ENCODE measurements at places on chromosomes 1 and 21. TPM values are rescaled to one million over a fixed set of nuclear protein-coding genes. Genes with fewer than 3 reads are reported as not detected.

The HMGN1 gene
- total RNA-seq = 600 TPM

The TENT5C gene
- total RNA-seq = 3.2 TPM

The BSND gene
- total RNA-seq = 0.07 TPM

The OR6K3 gene
- not detected for total RNA-seq

The ERO1B gene
- total RNA-seq = 5.6 TPM

The TIE1 gene
- 0.70 TPM for total RNA-seq

The NCAM2 gene
- total RNA-seq = 0.77 TPM

The TSPAN1 gene
- total RNA-seq = not detected

The CRABP2 gene
- 780 TPM for total RNA-seq

The BRINP3 gene
- not detected for total RNA-seq

GRCh38 chr1:3702528-3702927, 49.7 kb upstream of the CCDC27 start:
- no peak for DNase-seq
- no peaks in the 10 kb centered on the region for H3K4me1 ChIP-seq
- H3K27me3 ChIP-seq = no peaks in the 10 kb centered on the region
- H3K36me3 ChIP-seq = no peaks in the 10 kb centered on the region
- H3K27ac ChIP-seq = no peak overlapping the region

DNA sequence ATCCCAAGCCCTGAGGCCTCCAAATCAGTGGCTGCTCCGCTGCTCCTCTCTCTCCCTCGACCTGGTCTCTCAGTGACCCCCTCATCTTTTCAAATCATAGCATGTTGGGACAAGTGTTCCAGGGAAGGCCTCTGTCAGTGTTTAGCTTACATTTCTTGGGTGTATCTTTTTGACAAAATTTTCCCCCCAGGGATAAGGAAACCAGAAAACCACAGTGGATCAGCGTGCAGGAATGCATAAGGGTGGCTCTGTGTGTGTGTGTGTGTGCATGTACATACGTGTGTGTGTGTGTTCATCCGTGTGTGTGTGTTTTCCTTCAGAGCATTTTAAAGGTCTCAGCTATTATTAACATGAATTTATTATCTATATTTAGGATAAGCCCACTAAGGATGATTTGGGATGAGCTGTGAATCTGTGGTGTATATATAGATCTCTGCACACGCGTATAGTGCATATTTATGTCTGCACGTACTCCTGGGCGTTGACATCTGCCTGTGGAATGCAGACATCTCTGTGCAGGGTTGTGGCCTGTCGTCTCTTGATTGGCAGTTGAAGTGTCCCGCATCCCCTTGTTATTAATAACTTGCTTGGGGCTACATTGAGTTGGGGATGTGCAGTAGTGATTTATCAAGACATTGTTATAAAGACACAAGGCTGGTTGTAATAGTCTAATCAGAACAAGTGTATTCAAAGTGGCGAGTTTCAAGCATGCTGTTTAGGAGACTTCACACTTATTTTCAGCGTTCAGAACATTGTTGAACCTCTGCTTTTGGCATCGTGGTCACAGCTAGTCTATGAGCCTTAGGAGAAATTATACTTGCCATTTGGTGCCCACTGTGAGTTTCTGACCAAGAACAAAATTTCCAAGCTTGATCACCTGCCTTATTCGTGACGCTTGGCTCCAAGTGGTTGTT, 55.6 kb downstream of the GALNT2 start:
- H3K27me3 ChIP-seq = peaks cover 36% of the 10 kb centered on the region
- no peak overlapping the region for H3K4me3 ChIP-seq
- H3K36me3 ChIP-seq = no peaks in the 10 kb centered on the region

GRCh38 chr21:45419162-45419561, 14.2 kb downstream of the COL18A1 start:
- H3K27ac ChIP-seq = peak overlapping the region; percentile 97
- no peaks in the 10 kb centered on the region for H3K4me1 ChIP-seq
- peaks cover 31% of the 10 kb centered on the region for H3K36me3 ChIP-seq
- no peak overlapping the region for H3K4me3 ChIP-seq

DNA sequence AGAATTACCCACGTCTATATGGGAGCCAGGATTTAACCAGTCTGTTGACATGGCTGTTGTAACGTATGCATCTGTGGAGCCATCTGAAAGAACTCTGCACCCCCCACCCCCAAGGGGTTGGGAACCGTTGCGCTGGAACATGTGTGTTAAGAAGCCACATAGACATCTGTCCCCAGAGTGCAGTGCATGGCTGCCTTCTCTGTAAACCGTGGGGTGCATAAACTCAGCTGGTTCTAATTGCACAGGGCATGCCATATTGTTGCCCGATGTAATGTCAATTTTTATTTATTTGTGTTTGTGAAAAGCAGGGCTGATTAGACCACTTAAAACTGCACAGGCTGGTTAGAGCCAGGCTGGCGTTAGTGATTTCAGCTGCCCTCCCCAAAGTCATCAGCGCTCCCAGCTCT, 70.1 kb upstream of the ROR1 start:
- H3K4me3 ChIP-seq = no peak overlapping the region
- H3K27ac ChIP-seq = peak overlapping the region; percentile 92

- no peaks in the 10 kb centered on the region for H3K36me3 ChIP-seq
- DNase-seq = no peak
- H3K4me1 ChIP-seq = no peaks in the 10 kb centered on the region
- no peak overlapping the region for H3K27ac ChIP-seq
- H3K27me3 ChIP-seq = no peaks in the 10 kb centered on the region
- no peak overlapping the region for H3K4me3 ChIP-seq
Measured at GRCh38 chr21:31103163-31103562, 64.9 kb upstream of the KRTAP19-8 start.

DNA sequence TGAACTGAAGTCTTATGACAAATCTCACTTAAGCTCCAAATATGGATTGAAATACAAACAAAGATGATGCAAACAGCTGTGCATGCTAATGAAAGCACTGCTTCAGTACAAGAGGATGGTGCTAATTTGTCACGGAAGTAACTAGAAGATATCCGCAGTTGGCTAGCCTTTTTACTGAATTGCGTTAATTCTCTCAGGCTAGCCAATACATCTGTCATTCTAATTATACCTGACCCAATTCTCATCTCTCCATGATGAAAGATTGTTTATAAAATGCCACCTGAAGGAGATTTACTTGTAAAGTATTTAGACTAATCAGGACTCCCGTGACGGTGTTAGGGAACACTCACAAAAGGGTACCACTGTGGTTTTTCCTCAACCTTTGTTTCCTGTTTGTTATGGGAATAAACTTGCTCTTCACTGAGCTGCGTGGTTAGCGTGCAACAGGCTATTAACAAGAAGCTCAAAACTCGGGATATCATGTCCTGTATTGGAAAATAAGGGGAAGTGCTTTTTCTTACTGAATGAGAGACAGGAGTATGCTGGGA, 162.5 kb downstream of the APP start:
- peaks cover 18% of the 10 kb centered on the region for H3K4me1 ChIP-seq
- H3K27me3 ChIP-seq = no peaks in the 10 kb centered on the region
- no peak overlapping the region for H3K27ac ChIP-seq
- peaks cover 28% of the 10 kb centered on the region for H3K36me3 ChIP-seq
- H3K4me3 ChIP-seq = no peak overlapping the region

- no peaks in the 10 kb centered on the region for H3K27me3 ChIP-seq
- H3K36me3 ChIP-seq = no peaks in the 10 kb centered on the region
- H3K4me3 ChIP-seq = no peak overlapping the region
Measured at GRCh38 chr1:240946926-240947325, 335.0 kb upstream of the GREM2 start.

DNA sequence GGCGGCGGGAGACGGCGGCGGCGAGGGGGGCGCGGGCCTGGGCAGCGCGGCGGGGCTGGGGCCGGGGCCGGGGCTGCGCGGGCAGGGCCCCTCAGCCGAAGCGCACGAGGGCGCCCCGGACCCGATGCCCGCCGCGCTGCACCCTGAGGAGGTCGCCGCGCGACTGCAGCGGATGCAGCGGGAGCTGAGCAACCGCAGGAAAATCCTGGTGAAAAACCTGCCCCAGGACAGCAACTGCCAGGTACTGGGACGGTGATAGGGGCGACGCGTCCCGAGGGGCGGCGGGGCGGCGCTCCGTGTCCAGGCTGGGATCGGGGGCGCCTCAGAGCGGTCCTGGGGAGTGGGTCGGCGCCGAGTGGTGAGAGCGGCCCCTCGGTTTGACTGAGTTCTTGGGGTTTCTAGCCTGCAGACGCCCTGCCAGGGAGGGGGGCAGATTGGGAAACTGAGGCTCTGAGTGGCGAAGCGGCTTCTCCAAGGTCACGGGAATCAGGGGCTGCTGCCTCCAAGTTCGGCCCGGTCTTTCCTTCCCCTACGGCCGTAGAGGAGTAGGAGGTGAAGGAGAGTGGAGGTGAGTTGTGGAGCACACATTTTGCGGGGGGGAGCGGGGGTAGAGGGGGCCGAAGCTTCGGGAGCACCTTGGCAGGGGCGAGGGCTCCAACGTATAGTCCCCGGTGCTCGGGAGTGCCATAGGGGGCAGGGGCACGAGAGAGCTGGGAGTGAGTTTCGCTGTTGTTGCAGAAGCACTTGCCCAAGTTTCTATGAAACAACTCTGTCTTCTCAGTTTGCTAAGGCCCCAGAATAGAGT, 508 bp downstream of the RAVER2 start:
- H3K27me3 ChIP-seq = no peaks in the 10 kb centered on the region
- H3K4me1 ChIP-seq = no peaks in the 10 kb centered on the region
- H3K27ac ChIP-seq = no peak overlapping the region
- peak; percentile 78 for DNase-seq
- peak overlapping the region; percentile 91 for H3K4me3 ChIP-seq
- no peaks in the 10 kb centered on the region for H3K36me3 ChIP-seq

DNA sequence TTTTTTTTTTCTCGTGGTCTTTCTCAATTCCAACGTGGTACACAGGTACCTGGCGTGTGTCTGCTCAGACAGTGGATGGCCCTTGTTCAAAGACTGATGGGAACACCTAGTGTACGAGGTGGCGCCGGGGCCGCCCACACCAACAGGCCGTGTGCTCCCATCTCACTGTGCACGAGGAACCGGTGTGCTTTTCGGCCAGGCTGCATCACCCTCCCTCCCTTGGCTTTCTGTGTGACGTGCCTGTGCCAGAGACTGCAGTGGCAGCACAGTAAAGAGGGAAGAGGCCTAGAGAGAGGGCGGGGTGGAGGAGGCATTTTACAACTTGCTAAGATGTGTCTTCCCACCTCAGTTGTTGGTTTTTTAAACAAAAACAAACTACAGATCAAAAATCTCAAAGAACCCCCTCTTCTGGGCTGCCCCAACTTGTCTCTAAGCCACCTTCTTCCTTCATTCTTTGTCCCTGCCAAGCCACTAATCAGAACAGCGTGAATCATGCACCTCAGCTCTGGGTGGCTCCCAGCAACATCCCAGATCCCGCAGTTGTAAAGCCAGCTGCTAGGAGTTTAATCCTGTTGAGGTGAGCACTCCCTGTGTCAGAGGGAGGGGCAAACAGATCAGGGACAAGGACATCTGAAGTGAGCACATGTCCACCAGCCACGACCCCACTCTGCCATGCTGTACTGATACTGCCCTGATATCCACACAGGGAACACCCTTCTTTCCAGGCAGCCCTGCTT, 20.7 kb downstream of the IRF2BP2 start:
- H3K27me3 ChIP-seq = no peaks in the 10 kb centered on the region
- H3K4me3 ChIP-seq = no peak overlapping the region
- no peaks in the 10 kb centered on the region for H3K36me3 ChIP-seq
- H3K27ac ChIP-seq = no peak overlapping the region
- H3K4me1 ChIP-seq = no peaks in the 10 kb centered on the region
- DNase-seq = no peak

DNA sequence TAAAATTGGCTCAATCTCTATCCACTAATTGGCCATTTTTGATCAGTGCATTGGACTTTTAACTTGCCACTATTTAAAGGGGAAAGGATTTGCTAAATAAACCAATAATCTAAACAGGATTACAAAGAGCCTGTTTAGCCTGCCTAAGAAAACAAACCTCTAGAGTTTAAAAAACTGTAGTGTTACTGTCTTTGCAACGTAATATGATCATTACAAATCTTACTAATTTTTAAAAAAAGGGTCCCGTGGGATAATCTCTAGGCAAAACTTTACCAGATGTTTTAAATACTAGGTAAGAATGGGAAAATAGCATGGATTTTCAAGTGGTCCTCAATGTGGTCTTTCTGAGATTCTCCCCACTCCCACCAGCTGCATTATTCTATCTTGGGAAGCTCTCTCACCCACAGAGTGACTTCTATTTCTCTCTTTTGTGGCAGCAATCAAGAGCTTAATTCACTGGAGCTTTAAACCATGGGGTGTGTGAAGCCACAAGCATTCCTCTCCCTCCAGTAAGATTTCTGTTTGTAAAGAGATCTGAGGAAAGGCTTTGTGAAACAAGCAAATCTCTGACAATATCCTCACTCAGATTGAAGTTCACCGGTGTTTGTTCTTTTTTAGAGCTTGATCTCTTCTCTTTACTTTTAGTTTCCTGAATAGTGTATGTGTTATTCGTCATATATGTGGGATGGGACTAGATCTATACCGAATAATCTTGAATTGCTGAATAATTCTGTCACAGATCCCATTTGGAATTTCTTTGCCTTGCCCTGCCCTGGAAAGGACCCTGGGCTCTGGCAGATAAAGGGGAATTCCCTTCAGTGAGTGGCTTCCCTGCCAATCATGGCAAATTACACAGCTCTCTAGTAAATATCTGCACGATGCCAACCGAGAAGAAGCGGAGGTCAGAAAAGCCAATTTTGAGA, 132.2 kb downstream of the TLR5 start:
- H3K27me3 ChIP-seq = no peaks in the 10 kb centered on the region
- H3K36me3 ChIP-seq = peaks cover 27% of the 10 kb centered on the region
- peak overlapping the region; percentile 43 for H3K4me3 ChIP-seq

DNA sequence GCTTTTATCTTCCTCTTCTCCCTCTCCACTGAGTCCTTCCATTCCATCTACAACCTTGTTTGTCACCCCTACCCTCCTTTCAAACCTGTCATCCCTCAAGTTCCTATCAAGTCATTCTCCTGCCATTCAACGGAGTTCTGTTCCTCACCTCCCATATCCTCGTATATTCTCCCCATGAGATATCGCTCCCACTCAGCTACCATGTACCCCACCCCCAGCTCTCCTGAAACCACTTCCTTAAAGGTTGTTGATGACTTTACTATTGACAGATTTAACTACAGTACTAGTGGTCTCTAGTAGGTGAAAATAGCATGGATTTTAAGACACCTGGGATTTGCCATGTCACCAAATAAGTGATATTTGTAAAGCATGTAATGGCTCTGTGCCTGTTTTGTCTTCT, 107.4 kb upstream of the BARHL2 start:
- no peak for DNase-seq
- H3K4me3 ChIP-seq = no peak overlapping the region
- H3K27ac ChIP-seq = no peak overlapping the region
- no peaks in the 10 kb centered on the region for H3K36me3 ChIP-seq

- peak; percentile 16 for DNase-seq
- H3K4me3 ChIP-seq = no peak overlapping the region
- H3K4me1 ChIP-seq = peaks cover 5% of the 10 kb centered on the region
Measured at GRCh38 chr1:109243860-109244552, 5.3 kb upstream of the CELSR2 start.
